ENCODE measurements at places on chromosomes 4 and X.

- no peak for DNase-seq
Observed at GRCh38 chr4:183596067-183596757, 62.8 kb downstream of the RWDD4 start.

GRCh38 chr4:185396724-185397385, at the start of gene ANKRD37:
ANKRD37 (plus strand) TSS chr4:185396841; CDS start chr4:185396924, 83 bp downstream.
- peak; percentile 59 for DNase-seq

DNA sequence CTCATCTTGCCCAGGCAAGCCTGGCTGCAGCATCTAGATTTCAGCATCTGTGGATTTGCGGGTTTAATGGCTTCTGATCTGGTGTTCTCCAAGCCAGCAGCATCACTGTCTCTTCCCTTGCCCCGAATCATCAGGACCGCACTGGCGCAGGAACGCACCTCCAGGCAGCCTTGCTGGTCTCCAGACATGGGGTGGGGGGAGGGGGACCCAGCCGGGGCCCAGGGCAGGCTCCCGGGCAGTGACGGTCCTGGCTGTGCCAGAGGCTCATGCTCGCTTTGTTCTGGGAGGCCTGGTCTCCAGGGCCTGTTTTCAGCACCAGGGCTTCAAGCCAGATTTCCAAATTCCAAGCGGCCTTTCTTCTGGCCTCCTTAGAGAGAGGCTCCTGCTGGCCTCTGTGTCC, 4.9 kb downstream of the CFAP99 start:
- no peak for DNase-seq

DNA sequence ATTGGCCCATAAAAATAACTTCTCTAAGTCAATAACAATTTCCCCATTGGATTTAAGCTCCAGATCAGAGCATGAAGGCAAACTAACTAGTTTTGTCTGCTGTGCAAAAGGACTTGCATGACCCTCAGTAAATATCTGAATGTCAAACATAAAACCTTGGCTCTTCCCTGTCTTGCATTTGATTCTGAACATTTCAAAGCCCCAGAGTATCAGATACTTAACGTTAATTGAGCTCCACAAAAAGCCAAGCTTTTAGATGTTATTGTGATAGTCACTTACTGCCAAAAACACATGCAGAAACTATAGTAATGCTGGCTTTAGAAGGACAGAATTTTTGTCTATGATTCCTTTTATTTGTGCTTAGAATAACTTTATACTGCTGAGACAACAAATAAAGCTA, 664.2 kb downstream of the ADGRL3 start:
- no peak for DNase-seq

- DNase-seq, result no peak
Observed at GRCh38 chrX:644304-645281, 14.0 kb downstream of the SHOX start.

DNA sequence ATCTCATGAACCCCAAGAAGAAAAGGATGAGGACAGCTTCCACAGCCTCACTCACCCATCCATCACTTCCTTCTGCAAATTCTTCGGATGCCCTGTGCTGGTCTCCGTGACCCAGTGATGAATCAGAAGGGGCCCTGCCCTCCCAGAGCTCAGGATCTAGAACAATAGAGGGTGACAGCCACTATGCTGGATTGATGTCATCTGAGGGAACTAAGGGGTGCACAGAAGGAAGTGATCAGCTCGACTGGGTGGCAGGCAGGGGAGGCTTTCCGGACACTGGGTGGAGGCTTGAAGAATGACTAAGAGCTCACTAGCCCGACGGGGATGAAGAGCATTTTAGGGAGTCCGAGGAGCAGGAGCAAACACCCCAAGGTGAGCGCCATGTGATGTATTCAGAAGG, 1.4 kb upstream of the ZNF185 start:
- DNase-seq, result no peak

DNA sequence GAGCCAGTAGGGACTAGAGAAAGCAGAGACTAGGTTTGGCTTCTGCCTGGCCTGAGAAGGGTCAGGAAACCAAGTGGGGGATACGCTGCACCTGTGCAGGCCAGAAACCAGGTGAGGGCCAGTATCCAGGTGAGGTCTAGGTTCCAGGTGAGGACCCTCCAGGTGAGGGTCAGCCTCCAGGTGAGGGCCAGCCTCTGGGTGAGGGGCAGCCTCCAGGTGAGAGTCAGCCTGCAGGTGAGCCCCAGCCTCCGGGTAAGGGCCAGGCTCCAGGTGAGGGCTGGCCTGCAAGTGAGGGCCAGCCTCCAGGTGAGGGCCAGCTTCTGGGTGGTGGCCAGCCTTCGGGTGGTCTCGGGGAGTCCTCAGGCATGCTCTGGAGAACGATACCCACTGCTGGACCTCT, 238.8 kb downstream of the USP46 start:
- DNase-seq, result no peak

GRCh38 chrX:132218100-132218812, 991 bp downstream of the RAP2C start:
- peak; percentile 84 for DNase-seq

GRCh38 chrX:37454537-37455285, 105.5 kb downstream of the PRRG1 start:
- DNase-seq, result no peak

GRCh38 chrX:36950495-36951253, 57.5 kb upstream of the FAM47C start:
- no peak for DNase-seq

DNA sequence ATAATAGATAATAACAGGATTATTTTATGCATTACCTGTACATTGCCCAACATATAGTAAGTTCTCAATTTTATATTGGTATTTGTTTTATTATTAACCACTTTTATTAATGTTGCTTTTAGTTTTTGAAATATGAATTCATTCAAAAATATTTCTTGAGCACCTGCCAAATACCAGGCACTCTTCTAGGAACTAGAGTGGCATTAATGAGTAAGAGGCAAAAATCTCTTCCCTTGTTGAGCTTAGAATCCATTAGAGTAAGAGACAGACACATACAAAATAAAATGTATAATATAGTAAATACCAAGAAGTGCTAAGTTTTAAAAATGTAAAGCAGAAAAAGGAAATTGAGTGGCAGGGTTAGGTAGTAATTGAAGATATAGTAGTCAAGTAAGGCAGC, 45.8 kb downstream of the TET2 start:
- DNase-seq, result no peak

GRCh38 chr4:124632439-124632838, 80.1 kb downstream of the ANKRD50 start:
- DNase-seq, result no peak

DNA sequence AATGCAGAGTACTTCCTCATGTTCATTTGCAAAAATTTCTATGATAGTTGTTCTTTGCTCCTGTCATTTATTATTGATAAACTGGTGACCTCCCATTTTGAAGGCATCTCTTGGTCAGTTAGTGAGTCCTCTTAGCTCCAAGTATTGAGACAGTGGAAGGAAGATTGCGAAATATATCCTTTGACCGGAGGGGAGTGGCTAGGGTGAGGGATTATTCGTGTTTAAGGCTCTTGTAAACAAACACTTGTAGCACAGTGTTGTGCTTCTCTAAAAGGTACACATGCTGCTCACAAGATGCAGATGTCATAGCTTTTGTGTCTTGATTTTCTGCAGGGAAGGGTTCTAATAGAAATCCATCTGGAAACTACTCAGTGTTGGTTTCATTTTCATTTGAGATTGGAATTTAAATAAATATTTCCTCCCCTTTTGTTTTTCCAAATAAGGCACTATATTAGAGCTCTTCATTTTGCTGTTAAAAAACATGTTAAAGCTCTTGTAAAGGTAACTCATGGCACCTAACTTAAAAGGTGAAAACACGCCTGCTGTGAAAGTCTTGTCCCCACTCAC, 21.8 kb downstream of the TXLNG start:
- no peak for DNase-seq

DNA sequence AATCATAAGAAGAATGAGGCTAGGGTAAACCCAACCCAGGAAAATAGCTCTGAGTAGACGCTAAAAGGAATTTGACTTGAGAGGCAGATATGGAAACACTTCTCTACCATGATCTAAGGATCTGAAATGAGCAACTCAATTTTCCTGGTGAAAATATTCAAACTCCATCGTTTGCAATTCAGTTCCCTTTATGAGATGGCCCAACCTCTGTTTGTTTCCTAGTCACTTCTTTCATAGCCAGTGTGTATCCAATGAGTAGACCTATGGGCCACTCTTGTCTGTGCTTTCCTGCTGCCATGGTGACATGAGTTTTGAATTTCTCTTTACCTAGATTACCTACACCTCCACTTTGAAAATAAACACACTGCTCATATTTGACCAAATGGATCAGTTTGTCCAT, 176.2 kb upstream of the GPRIN3 start:
- no peak for DNase-seq

- no peak for DNase-seq
Observed at GRCh38 chr4:162101337-162101736, 62.5 kb downstream of the FSTL5 start.

GRCh38 chr4:1748465-1748995, 27.2 kb downstream of the TACC3 start:
- peak; percentile 72 for DNase-seq

DNA sequence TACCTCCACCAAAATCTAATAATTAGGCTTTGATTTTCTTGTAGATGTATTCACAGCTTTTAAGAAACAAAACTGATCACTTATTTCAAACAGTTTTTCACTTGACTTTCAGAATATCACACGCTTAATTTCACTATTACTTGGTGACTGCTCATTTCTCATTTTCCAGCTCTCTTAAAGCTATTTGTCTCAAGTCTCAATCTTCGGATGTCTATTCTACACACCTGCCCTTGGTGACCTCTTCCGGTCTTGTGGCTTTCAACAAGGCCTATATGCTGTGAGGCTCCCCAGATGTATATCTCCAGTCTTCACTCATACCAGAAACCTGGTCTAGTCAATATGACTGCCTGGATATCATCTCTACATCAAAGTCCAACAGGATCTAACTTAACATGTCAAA, 34.9 kb upstream of the ANXA10 start:
- DNase-seq, result peak; percentile 91

DNA sequence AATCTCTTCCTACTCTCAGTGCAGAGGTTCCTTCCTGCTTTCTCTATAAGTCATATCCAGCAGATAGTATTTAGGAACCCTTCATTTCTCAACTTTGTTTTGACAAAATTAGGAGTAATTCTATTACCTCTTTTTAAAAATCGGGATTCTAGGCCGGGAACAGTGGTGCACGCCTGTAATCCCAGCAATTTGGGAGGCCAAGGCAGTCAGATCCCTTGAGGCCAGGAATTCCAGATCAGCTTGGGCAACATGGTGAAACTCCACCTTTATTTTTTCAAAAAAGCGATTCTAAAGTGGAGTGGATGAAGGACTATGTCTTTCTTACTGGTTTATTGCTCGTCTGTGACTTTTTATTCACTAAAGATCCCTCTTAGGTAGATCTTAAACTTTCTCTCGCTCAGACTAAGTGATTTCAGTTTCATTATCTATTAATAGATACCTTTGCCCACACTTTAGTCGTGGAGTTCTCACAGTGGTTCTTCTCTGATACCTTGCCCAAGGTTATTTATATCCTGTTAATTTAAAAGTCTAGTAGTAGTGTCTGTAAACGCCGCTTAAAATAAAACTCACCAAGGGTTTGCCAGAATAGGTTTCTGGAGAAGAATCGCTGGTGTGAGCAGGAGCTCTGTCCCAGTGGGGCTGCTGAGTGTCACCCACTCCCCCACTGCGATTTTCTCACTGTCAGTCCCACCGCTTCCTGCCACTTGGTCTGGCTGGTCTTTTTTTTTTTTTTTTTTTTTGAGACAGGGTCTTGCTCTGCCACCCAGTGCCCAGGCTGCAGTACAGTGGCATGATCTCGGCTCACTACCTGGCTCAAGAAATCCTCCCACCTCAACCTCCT, 27.0 kb upstream of the TMEM131L start:
- peak; percentile 87 for DNase-seq

DNA sequence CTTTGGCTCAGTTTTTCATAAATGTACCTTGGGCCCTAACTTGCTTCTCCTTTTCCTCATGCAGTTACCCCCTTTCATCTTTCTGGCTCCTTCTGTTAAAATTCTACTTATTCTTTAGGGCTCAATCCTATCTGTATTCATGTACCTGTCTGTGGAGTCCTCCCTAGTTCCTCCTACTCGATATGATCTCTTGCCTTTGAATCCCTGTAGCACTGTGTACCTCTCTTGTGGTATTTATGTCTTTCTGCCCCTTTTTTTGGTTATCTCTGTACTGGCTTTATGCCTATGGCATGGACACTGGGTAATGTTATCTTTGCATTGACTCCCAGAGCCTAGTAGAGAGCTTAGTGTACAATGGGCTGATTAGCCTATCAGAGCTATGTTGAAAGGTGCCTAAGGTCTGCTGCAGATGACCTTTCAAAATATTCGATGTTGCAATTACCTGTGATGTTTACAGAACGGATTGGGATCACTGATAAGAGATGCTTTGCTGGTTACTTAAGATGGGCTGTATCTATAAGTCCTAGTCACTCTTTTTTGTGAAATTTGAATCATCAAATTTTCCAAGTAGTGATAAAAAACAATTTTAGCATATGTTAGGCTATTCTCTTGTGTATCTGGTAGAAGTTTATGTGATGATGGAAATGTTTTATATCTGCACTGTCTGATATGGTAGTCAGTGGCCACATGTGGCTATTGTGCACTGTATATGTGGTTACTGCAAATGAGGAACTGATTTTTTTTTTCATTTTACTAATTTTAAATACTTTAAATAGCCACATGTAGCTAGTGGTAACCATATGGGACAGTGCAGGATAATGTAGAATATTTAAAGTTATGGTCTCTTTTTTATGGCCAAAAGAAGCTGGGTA, 33.5 kb downstream of the TMEM164 start:
- DNase-seq, result no peak

- DNase-seq, result no peak
Observed at GRCh38 chr4:13860126-13860525, 232.6 kb upstream of the BOD1L1 start.

- DNase-seq, result no peak
Observed at GRCh38 chrX:96379951-96380350, 304.7 kb upstream of the DIAPH2 start.

DNA sequence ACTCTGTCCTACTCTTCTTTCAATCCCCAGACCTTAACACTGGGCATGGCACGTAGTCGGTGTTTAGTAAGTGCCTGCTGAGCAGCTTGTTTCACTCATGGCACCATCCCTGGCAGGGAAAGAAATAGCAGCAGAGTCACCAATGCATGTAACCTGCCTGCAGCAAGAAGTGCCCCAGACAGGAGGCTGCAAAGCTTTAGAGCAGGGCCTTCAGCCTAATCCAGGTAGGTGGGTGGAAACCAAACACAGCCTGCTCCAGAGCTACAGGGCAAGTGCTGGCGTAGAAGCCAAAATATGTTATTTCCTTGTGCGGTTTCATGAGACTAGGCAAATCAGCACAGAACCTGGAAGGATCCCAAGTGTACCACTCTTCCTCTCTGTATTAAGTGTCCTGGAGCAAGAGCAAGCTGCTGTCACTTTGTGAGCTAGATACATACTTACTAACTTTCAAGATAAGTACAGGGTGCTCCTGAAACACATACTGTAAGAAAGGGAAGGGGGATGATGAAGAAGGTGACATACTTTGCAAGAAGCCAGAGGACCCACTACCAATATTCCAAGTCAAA, 5.5 kb downstream of the PROM1 start:
- no peak for DNase-seq

- peak; percentile 66 for DNase-seq
Observed at GRCh38 chrX:130975947-130976346, 72.9 kb upstream of the ENOX2 start.

- no peak for DNase-seq
Observed at GRCh38 chrX:45126158-45126557, 74.5 kb downstream of the DIPK2B start.
